ENCODE measurements at places on chromosomes 13 and 19.

DNA sequence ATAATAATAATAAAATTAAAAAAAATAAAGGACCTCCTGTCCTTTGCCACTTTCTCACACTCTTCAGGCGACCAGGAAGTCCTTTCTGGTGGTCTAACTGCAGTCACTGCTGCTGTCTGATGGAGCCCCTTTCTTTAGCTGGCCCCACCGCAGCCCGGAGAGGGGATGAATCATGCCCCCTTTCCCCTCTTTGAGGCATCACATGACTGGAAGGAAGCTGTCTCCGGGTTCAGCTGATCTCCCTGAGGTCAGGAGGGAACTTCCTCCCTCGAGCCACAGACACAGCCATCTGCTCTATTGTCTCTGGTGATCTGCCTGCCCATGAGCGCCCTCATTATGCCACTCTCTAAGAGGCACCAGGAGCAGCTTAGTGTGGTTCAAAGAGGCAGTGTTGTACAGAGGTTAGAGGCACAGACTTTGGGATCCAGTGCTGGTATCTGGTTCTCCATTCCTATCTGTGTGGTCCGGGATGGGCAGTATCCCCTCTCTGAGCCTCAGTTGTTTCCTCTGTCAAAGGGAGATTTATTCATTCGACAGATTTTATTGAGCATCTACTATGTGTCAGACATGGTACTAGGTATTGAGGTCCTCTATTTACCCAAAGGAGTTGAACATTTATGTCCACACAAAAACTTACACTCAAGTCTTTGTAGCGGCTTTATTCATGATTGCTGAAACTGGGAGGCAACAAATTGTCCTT is 30.0 kb downstream of the VAV1 start:
- DNase-seq = peak; percentile 75

DNA sequence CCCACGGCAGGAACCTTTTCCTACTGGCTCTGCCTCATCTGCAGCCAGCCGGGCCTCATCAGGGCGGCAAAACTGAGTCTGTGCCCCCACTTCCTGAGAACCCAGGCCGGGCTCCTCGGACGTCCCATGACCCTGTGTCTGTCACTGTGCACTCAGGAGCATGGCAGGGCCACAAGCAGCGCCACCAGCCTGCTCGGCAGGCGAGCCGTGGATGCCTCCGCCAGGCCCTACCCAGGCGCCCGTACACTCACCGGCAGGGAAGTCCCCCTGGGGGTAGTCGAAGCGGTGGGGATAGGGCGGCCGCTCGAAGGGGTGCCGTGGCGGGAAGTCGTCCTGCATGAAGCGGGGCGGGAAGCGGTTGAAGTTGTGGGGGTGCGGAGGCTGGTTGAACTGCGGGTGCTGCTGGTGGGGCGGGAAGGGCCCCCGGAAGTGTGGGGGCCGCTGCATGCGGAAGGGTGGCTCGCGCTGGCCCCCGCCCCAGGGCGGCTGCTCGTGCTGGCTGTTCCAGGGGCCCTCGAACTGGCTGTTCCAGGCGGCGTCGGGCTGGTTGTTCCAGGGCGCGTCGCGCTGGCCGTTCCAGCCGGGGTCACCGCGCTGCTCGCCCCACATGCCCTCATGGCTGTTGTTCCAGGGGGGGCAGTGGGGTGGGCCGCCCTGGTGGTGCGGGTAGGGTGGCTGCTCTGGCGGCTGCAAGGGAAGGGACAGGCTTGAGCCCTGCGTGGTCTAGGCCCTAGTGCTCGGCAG is 17.1 kb downstream of the CHERP start:
- no peak for DNase-seq

DNA sequence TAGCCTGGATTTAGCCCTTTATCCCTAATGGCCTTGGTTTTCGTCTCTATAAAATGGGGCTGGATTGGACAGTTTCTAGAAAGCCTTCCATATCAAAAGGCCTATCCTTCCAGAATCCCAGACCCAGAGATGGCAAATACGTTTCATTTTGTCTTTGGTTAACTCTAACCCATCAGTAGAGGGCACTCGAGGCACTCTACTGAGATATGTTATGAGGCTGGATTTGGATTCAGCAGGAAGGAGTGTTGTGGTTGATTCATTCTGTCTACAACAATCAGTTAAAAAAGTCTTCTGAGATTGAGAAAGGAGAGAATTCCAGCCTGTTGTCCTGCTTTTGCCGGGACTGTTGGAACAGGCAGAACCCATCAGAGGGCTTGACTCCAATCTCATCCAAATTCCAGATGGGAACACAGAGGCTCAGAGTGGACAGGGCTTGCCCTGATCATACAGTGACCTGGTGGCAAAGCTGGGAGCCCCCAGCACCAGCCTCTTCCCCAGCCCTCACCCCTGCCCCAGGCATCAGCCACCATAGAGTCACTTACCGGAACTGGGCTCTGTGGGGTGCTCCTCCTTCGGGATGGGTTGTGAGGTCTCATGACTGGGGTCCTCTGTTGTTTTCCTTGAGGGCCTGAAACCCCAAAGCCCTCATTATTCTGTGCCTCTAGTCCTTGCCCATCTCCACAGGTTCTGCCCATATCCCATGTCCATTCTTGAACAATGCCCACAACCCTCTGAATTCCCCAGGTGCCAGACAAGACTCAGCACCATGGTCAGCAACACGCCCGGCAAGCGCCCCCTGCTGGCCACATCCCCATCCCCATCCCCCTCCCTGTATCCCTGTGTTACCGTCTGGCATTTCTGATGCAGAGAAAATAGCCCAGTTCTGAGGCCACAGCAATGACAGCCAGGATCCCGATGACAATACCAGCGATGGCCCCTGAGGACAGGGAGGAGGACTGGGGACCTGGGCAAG is 12.3 kb upstream of the ZNF180 start:
- DNase-seq = no peak

- no peak for DNase-seq
These were observed 14.1 kb downstream of the GPALPP1 start for GRCh38 chr13:45003417-45003816.

GRCh38 chr19:43584484-43584883 is 8.9 kb downstream of the PINLYP start:
- no peak for DNase-seq

GRCh38 chr13:74869846-74870245 is 612.1 kb downstream of the TBC1D4 start:
- DNase-seq = no peak

GRCh38 chr13:52891706-52892105 is 43.3 kb upstream of the PCDH8 start:
- no peak for DNase-seq
